ENCODE measurements at places on chromosomes 3 and 15.

GRCh38 chr15:99124641-99125040 is 19.8 kb downstream of the SYNM start:
- DNase-seq: no peak

DNA sequence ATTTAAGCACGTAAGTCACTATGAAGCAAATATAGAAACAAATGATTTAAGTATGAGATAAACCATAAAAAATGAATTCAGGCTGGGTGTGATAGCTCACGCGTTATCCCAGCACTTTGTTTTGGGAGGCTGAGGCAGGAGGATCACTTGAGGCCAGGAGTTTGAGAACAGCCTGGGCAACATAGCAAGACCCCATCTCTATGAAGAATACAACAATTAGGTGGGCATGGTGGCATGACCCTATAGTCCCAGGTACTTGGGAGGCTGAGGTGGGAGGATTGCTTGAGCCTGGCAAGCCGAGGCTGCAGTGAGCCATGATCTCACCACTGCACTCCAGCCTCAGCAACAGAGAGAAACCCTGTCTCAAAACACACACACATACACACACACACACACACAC is 34.2 kb downstream of the TMCC1 start:
- no peak for DNase-seq

DNA sequence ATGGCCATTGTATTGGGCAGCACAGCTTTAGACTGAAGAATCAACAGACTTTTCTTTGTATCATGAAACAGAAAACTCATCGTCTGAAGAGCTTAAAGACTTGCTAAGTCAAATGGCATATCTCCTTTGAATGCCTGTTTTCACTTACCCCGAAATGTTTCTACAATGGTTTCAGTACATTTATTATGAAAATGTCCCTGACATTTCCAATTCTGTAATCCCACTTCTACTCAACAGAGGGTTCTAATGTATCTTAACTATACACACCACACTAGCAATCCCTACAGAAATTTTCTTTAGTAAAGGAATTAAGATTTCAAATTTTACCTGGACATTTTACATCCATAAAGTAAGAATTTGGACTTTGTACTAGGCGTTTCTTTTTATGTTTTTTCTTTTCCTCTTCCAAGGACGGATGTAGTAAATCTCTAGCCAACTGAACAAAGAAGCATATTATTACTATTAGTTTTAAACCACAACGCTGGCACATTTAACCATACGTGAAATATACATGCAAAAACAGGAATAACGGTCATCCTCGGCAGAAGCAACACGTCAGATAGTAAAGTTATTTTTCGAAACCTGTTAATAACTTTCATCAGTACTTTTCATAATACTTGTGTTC is 1.1 kb downstream of the RPS27L start:
- no peak for DNase-seq

DNA sequence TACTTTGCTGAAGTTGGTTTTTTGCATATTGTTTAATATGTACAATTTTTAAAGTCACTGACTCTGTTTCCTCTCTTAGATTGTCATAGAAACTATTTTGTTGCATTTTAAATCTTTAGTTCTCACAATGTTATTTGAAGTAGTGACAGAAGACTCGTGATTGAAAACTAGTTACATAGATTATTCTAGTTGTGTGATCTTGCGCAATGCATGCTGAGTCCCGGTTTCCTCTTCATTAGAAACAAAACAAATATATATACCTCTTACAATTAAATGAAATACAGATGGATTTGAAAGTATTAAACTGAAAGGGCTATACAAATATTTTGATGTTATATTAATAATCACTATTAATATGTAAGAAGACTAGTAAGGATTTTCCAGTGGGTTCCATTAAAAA is 333.0 kb downstream of the LPP start:
- no peak for DNase-seq

GRCh38 chr15:62452667-62453066 is 287.6 kb upstream of the C2CD4B start:
- DNase-seq: no peak

GRCh38 chr15:43198992-43199391 is 13.8 kb downstream of the CCNDBP1 start:
- DNase-seq: no peak

DNA sequence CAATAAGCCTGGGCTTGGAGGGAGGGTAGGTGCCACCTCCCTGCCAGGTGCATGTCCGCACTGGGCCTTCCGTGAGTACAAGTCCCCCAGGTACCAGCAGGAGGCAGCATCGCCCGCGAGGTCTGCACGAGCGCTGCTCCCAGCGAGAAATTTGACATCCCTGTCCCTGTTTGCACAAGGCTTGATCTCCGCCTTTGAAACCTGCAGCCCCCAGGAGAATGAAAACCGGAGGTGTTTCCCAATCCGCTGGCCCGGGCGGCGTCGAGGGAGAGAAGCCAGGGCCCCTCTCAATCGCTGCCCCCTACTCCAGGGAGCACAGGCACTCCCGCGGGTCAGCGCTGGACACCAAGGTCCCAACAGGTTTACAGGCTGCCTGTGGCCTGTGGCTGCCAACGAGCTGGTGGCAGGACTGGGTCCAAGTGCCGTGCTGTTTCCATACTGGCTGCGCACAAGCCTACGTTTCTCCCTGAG is 961 bp downstream of the HAPLN3 start:
- DNase-seq: peak; percentile 78

GRCh38 chr15:91970142-91970541 is 116.6 kb downstream of the SLCO3A1 start:
- no peak for DNase-seq

- DNase-seq: no peak
These were observed 2.3 kb upstream of the ZNF589 start for GRCh38 chr3:48238531-48239085.

DNA sequence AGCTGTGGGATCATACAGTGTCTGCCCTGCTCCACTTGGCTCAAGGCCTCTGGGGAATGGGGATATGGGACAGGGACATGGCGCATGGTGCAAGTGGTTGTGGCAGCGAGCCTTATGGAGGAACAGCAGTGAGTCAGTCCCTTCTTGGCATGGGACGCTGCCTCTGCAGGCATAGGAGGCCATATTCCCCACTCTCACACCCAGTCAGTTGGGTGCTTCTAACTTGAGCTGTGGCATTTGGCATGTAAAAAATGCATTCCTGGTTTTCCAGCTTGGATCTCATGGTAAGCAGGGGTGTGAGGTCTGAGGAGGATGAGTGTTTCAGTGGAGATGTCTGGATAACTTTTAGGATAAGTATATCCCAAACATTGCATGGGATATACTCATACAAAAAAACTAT is 31.6 kb upstream of the UBE2Q2 start:
- no peak for DNase-seq

- DNase-seq: no peak
These were observed 285.1 kb upstream of the STAC start for GRCh38 chr3:36095238-36095637.

- no peak for DNase-seq
These were observed 27.6 kb downstream of the FGD5 start for GRCh38 chr3:14846226-14846880.

GRCh38 chr3:172635588-172635987 is 75.3 kb downstream of the NCEH1 start:
- no peak for DNase-seq

- DNase-seq: no peak
These were observed 157.2 kb upstream of the TMEM108 start for GRCh38 chr3:132880986-132881385.

DNA sequence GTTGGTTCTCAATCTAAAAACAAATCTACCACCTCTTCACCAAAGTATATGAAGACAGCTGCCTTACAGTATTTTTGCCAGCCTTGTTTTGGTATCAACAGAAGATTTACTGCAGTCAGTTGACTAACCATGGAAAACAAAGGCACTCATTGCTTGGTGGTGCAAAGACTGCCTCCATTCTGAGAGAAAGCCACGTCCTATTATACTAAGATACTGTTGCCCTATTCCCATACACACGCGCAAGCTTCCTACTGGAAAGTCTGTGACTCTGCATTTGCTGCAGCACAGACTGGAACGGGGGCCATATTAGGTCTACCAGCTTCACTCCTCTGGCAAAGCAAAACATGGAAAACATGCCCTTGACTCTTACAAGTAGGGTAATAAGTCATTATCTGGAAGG is 18.0 kb downstream of the MTMR10 start:
- DNase-seq: no peak

GRCh38 chr3:155382396-155383042 is 89.0 kb upstream of the STRIT1 start:
- no peak for DNase-seq

DNA sequence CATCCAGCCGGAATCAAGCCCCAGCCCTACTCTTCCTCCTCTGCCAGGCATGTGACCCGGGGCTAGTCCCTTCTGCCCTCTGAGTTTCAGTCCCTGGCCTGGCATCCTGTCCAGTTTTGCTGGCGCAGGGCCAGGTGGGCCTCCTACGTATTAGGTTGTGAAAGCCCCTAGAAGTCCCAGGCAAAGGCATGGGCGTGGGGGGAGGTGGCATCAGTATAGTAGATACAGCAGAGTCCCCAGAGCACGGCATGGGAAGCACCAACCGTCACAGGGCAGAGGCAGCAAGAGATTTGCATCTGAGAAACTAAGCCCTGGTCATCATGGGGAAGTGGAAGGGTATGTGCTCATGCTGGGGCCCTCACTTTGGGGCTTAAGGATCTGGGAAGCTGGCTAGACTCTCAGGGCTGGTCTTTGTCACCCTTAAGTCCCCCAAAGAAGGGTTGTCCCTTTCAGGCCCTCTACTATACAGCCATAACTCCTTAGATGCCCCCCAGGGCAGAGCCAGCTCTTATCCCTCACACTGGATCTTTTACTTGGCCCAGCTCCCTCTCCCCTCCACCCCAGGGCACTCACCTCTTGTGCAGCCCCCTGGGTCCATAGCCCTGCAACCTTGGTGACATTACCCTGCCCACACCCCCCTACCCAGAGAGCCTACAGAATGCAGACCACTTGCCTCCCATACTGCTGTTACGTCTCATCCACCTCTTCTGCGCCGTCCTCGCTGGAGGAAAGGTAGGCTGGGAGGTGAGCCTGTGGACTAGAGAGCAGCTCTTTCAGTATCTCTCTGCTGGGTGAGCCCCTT is 11.3 kb downstream of the NBEAL2 start:
- no peak for DNase-seq

DNA sequence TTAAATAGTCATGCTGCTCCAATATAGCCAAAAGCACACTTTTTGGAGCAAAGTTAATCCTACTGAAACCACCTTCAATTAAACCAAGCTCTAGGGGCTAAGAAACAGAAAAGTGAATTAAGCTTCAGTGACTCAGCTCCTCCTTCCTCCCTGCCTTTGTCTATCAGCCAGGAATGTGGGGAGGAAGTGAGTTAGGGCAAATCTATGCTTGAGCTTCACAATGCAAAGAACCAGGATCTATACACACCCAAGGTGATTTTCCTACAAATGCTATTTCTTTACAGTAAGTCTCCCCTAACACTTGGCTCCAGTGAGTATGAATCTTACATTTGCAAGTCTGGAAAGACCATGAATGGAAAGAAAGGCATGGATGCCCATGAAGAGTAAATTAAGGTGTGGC is 212.1 kb downstream of the P3H2 start:
- DNase-seq: no peak

DNA sequence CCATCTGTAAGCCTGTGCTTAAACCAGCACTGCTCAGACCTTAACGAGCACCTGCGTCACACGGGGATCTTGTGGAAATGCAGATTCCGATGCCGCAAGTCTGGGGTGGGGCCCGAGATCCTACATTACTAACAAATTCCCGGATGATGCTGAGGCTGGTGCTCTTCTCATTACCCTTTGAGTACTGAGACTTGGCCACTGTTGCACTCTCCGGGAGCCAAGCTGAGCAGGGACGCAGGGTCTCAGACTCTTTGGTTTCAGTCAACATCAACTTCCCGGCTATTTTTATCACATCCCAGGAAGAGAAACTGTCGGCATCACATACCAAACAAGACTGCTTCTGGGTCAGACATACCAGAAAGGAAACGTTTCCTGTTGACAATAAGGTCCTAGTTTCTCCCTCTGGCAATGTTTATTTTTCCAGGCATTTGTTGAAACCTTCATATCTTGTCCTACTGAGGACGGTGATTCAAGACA is 276.6 kb downstream of the SHQ1 start:
- DNase-seq: no peak

GRCh38 chr3:123281929-123282328 is 80.2 kb downstream of the SEC22A start:
- DNase-seq: no peak

DNA sequence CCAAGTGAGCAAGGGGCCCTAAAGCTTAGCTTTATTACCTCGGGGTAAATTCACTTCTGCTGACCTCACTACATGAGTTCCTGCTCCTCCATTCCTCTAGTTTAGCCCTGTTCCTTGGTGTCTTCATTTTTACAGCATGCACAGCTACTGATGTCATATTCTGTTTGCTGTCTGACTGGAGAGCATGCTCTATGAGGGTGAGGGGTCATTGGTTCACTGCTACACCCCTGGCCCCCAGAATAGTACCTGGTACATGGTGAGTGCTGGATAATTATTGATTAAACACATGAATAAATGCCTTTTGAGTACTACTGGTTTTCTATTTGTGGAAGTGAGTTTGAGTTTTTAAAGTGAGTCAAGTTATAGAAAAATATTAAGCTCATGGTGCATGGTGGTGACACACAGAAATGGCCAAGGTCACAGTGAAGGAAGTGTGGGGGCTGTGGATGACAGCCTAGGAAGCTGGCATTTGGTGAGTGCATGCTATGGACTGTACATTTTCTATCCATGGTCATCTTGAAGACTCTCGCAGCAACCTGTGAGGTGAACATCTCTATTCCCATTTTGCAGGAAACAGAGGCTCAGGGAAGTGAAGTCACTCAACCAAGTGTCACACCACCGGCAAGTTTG is 34.0 kb downstream of the RPLP1 start:
- DNase-seq: no peak

DNA sequence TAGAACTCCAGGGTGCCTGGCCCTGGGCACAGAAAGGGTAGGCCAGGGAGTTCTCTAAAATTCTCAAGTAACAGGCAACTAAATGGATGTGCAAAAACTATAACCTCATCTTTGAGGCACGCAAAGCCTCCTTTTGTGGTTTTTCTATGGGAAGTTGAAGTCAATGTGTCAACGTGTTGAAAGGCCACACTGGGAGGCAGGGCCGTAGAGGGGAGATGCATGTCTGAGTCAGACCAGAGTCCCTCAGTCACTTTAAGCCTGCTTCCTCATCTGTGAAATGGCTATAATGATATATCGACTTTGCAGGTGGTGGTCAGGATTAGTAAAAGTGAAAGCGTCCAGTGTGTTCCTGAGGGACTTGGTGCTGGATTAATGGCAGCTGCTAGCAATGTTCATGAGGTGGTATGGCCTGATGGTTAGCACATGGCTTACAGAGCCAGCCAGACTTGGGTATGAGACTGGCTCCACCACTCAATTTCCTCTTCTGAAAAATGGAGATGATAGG is 17.0 kb downstream of the TGM5 start:
- DNase-seq: no peak

DNA sequence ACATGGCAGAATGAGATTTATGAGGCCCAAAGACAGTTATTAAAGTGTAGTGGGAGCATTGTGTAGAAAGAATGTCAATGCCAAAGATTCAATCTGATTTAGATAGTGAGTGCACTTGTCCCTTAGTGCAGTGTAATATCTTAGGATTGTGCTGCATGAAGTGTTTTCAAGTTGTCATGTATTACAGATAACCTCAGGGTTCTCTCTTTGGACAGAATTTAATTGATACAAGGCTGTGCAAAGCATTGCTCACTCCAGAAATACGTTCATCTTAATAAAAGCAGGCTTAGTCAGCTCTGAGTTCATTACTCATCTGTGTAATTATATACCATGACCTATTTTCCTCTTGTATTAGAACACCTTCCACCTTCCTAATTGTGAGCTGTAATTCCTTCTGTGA is 16.0 kb upstream of the GPR171 start:
- DNase-seq: no peak

- no peak for DNase-seq
These were observed 24.0 kb upstream of the TEX9 start for GRCh38 chr15:56341201-56341600.

- no peak for DNase-seq
These were observed 1.2 kb downstream of the PFKFB4 start for GRCh38 chr3:48555231-48555948.
